ENCODE measurements at places on chromosomes 6 and 20.

GRCh38 chr6:80341330-80341729 is 234.9 kb downstream of the BCKDHB start:
- DNase-seq: no peak

DNA sequence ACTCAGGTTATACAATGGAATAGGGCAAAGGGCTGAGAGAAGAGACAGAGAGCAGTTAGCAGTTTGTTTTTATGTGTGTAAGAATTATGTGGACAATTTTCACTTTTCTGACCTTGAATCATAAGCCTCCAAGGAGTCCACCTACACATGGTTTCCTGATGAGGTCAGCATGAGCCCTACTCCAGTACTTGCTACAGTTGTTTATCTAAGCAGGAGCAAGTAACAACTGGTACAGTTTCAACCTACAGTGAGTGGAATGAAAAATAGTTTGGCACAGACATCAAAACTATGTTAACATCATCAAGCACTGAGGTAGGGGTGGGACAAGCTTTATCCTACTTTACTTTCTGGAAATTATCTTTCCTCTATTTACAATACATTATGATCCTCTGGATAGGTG is 426.7 kb upstream of the ID4 start:
- DNase-seq: no peak

- no peak for DNase-seq
Measured at GRCh38 chr20:50621068-50621665, 70.2 kb downstream of the RIPOR3 start.

- no peak for DNase-seq
Measured at GRCh38 chr6:81450180-81450579, 302.3 kb downstream of the TENT5A start.

DNA sequence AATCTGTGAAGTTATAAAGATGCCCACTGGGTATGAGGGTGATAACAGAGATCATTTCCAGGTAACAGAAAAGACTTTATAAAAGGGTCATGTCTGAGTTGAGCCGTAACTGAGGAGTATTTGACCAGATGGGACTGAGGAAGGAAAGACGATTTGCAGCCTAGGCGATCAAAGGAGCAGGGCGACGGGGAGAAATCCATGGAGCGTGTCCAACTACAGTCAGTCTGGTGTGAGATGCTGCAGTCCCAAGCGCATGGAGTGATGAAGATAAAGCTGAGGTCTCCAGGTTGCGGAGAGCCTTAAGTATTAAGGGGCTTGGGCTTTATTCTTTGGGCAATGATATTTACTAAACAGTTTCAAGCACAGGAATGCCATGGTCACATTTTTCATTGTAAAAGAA is 166.7 kb downstream of the PRKN start:
- DNase-seq: no peak

- DNase-seq: no peak
Measured at GRCh38 chr6:116389357-116389756, 18.6 kb downstream of the DSE start.

DNA sequence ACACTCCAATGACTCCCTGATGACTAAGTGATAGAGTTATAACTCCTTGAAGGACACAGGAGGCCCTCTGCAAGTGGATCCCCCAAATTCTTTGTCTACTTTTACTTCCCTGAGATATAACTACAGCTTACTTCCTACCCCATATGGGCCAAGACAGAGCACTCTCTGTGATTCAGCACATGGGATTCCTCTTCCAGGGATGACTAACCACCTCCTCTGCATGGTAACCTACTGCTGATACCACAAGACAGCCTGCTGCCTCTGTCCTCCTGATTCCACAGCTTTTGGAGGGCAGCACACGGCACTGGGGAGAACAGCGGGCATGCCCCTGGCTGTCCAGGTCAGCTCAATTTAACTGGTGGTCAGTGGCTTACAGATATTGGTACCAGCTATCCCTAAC is 675.7 kb upstream of the AGPAT4 start:
- no peak for DNase-seq

DNA sequence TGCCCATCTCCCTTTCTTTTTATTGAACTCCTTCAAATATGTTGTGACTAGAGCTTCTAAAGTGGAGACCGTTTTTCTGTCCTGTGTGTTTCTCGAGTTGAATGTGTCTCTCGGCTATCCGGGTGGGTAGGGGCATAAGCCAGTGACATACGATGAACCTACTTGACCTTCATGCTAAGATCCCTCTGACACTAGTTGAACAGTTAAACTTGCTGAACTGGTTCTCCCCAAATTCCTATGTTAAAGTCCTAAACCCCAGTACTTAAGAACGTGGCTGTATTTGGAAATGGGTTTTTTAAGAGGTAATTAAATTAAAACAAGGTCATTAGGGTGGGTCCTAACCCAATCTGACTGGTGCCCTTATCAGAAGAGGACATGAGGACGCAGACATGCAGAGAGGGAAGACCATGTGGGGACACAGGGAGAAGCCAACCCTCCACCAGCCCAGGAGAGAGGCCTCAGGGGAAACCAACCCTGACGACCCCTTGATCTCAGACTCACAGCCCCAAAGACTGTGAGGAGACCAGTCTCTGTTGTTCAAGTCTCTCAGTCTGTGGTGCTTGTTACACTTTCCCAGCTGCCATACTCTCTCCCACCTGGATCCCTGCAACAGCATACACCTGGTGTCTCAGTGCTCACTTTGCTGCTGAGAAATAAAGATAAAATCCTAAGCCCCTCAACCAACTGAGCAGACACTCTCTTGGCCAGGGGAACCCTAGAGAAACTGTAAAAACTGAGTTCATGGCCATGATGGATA is 208.4 kb downstream of the MYLK4 start:
- DNase-seq: no peak

DNA sequence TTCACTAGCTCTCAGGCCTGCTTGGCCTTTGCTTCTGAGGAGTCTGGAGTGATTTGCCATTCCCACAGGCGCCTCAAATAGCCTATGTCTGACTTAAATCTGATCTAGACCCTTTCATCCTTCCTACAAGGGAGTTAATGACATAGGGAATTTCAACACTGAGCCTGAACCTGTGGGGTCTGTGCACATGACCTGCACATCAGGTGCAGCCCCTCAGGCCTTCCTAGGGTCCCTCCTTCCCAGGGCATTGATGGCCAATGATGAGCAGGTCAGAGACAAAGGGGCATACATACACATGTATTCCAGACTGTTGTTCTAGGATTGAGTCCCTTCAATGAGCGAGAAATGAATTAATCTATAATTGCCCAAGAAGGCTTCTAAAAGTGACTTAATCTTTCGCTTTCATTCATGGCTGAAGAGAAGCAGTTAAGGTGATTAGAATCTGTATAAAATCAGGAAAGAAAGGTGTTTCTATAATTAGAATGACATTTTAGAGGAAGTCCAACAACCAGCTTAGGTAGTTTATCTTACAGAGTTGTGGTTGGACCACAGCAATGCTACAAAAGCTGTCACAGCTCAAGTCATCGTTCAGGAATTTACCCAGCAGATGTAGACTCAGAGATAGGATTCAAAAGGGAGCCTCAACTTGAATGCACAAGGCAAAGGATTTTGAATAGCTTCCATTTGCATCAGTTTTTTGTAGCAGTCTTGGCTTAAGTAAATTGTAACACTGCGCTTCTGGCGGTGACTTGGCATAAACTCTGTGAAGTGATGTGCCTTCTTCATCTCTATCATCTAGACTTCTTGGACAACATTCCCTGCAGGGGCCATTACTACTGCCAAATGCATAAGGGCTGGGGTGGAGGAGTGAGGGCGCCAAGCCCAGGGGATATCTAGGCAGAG is 27.0 kb upstream of the TBC1D7 start:
- DNase-seq: no peak

- no peak for DNase-seq
Measured at GRCh38 chr20:50898475-50898874, 32.8 kb downstream of the ADNP start.

GRCh38 chr20:48164566-48165400 is 379.5 kb upstream of the SULF2 start:
- DNase-seq: no peak

DNA sequence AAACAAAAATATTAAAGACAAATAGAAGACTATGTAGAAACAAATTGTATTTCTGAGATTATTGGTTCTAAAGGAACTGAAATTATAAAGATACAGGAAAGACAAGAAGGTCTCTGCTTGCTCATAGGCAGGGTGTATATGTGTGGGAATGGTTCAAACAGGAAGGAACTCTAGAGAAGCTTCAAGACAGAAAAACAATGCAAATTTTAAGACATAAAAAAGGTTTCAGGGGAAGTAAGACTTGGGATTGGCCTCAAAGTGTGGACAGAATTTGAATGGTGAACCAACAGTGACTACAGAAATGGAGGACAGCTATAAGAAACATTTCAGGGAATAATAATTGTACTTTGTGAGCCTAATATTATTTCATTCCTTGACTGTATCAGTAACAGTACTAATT is 50.3 kb downstream of the OR2B2 start:
- no peak for DNase-seq

GRCh38 chr20:15767586-15767985 is 805.7 kb downstream of the KIF16B start:
- DNase-seq: no peak

GRCh38 chr20:59743767-59744485 is 139.6 kb downstream of the PHACTR3 start:
- DNase-seq: no peak

GRCh38 chr6:126831461-126831860 is 287.0 kb upstream of the RSPO3 start:
- no peak for DNase-seq

- peak; percentile 41 for DNase-seq
Measured at GRCh38 chr6:44475779-44476434, 88.4 kb downstream of the CDC5L start.

DNA sequence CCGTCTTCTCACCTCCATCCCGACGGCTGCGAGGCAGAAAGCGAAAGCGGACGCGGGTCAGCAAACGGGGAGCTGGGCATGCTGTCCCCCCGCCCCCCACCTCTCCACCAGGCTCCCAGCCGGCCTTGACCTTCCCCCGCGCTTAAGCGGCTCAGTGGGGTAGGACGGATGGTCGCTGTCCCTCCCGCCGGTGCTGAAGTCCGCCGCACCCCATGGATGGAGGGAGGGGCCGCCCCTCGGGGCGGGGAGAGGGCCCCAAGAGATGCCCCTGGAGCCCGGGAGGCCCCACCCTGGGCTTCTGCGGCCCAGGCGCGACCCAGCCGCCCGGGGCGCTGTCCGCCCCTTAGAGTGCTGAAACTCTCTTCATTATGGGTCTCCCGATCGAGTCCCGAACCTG is at the start of gene KCNB1:
Gene KCNB1, minus strand, starts transcription at position 48 of the 397 bp plus-strand sequence. CDS start 188 bp downstream, outside the sequence.
- DNase-seq: no peak

DNA sequence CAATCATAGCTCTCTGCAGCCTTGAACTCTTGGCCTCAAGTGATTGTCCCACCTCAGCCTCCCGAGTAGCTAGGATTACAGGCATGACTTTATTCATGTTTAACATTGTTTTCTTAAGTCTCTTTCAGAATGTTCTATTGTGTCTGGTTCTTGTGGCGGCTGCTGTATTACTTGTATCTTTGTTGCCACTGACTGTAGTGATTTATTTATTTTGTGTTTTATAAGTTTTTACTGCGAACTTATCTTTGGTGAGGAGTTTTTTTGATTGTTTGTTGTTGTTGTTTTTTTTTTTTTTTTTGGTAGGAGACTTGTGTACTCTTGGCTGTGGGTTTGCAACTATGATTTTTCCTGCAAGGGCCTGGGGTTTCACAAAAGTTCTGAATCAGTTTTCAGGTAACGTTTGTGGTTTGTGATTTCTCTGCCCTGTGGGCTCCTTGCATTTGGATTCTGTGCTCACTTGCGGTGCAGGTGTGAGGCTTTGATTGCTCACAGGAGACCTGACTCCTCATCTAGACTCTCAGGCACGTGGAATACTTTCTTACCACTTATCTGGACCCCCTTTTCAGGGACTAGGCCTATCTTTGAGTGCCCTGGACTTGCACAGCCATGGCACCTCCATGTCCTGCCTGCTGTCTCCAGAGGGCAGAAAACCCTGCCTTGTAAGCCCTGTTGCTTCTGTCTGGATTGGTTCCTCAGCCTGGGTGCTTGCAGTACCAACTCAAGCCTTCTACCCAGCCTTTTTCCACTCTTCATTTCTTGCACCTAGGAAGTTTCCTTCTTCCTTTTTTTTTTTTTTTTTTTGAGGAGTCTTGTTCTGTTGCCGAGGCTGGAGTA is 25.2 kb downstream of the KIF25 start:
- no peak for DNase-seq

DNA sequence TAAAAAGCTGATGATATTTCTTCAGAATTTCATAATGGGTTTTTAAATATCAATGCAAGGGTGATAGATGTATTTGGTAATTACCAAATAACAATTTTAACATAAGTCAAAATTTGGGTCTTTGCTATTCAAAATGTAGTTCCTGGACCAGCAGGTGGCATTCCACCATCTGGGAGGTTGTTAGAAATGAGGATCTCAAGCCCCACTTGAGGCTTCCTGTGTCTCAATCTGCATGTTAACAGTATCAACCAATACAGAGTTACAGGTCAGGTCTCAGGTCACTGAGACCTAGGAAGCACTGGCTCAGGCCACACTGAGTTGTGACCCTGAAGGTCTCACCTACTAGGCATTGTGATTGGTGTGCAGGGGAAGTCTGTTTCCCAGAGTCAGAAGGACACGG is 57.2 kb upstream of the MTRF1L start:
- no peak for DNase-seq

DNA sequence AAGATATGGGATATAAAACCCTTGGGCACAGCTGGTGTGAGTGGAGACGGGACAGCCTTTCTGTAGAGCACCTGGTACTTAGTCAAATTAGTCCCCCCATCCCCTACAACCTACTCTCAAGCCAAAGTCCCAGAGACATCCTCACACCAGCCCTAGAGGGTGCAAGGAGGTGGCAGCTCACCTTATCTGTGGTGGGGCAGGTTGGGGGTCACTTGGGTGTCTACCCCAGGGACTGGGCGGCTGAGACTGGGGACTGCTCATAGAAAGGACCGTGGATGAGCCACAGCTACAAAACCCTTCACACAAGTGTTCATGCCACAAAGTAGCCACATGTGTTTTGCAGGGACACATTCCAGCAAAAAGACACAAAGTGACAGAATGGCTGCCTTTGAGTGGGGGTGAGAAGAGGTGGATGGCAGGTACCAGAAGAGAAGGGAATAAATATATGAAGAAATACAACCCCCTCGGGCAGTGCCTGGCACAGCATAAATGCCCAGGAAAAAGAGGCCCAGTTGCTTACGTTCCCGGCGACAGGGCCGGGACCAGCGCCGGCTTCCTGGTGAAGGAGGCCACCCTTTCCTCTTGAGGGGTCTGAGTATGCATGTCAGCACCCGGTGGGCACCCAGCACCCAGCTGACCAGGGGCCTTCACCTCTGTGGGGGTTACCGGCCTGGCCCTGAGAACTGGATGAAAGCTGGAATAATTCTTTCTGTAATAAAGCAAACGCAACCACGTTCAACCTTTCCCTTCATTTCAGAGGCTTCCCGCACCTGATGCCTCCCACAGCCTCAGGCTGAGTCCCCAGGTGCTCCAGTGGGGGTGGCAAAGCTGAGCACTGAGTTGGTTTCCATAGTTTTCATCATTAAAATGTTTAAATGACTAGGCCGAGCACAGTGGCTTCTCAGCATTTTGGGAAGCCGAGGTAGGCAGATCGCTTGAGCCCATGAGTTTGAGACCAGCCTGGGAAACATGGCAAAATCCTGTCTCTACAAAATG is 14.4 kb upstream of the CEBPB start:
- DNase-seq: no peak

DNA sequence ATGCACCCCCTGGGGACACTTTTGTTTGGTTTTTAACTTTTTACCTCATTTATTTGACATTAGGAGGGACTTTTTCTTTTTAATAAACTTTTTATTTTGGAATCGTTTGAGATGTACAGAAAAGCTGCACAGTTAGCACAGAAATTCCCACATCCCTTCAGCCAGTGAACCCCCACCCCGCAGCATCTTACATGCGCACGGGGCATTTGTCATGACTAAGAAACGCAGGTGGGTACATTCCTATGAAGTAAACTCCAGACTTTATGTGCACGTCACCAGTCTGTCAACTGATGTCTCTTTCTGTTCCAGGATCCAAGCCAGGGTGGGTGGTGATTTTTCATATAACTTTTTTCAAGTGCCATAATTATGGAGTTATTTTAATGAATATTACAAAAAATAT is 4.9 kb upstream of the ZNF831 start:
- DNase-seq: no peak

Measured in stimulated activated CD8-positive, alpha-beta memory T cell treated with anti-CD3 and anti-CD28 coated beads, Interleukin-7, amount 100 ng/mL, for 1 hour (primary cell).